ENCODE measurements at places on chromosomes 16 and 17. TPM values are rescaled to one million over a fixed set of nuclear protein-coding genes. Genes with fewer than 3 reads are reported as not detected.

DNA sequence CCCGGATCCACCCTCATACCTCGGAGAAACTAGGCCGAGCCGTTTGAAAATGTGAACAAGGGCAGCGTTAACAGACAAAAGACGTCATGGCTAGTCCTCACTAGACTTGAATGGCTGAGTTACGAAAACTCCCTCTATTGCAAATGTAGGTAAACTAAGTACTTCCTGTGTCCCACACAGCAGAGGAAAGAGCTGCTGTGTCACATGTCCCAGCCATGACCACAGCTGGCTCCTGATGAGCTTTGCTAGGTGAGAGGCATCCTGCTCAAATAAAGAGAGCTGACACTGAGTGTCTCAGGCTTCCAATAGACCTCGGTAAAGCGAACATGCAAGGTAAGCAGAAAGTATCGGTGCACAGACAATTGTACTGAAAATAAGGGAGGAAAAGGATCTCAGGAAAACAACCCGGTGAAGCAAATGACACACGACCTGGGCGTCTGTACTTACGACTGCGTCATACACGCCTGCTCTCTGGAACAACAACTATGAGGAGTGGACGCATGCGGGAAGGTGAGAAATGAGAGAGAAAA is 26.0 kb downstream of the TMEM204 start:
- peak; percentile 23 for ATAC-seq

- no peak for ATAC-seq
These were observed 24.4 kb upstream of the DNAJA2 start for GRCh38 chr16:46997844-46998243.

DNA sequence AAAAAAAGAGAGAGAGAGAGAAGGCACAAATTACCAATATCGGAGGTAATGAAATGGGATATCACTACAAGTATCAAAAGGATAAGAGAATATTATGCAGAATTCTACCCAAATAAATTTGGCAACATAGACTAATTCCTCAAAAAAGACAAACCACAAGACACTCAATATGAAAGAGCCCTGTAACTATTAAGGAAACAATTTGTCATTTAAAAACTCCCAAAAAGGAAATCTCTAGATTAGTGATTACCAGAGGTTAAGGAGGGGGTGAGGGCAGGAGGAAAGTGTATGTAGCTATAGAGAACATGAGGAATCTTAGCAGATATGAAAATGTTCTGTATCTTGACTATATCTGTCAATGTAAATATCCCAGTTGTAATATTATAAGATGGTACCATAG is 54.0 kb downstream of the CFDP1 start:
- ATAC-seq = no peak

DNA sequence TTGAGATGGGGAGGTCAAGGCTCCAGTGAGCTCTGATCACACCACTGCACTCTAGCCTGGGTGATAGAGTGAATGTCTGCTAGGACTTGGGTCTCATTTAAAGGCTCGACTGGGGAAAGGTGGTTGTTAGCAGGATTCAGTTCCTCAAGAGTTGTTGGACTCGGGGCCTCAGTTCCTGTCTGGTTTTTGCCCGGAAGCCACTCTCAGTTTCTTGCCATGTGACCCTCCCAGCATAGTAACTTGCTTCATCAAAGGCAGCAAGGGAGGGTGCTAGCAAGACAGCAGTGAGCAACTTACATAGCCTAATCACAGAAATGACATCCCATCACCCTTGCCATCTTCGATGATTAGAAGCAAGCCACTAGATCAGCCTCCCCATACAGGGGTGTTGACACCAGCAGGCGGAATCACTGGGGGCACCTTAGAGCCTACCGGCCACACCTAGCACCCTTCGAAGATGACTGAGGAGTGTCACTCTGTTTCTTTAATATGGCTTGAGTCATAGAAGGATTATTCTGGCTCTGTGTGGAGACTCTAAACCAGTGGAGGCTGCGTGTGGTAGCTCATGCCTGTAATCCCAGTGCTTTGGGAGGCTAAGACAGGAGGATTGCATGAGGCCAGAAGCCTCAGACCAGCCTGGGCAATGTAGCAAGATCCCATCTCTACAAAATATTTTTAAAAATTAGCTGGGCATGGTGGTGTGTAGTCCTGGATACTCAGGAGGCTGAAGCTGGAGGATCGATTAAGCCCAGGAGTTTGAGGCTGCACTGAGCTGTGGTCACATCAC is 13.2 kb upstream of the SCNN1B start:
- ATAC-seq = no peak

DNA sequence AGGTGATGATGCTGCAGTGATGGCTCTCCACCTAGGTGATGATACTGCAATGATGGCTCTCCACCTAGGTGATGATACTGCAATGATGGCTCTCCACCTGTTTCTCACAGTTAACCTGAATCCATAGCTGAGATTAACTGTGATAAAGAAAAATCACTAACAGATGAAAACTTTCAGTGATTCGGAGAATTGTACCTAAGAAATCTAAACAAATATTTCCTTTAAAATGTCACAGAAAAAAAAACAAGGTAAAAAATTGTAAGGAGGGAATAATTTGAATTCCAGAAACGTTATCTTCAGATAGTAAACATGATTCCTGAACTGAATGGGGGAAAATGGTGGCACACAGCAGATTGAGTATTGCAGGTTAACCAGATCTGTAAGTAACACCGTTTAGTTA is 113.4 kb downstream of the MAP2K4 start:
- no peak for ATAC-seq

DNA sequence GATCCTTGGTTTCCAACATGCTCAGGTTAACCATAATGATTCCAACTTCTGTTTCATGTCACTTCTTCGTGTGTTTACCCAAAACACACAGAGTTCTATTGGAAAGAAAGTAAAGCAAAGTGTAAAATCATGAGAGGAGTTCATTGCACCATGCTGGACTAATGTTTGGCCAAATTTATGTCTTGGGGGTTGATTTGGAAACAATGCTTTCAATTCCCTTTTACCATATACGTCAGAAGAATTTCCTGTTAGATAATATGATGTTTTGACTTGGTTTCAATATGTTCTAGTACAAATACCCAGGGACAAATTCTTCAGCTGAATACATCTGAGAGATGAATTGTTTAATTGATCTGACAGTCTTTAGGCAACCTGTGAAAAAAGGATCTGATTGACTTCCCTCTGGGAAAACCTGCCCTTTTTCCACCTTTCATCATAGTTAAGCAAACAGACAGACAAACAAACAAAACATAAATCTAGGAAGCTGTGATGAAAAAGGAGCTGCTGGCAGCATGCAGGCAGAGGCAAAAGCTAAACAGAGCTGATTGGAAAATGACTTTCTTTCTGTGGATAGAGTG is 26.0 kb upstream of the MPHOSPH6 start:
- peak; percentile 39 for ATAC-seq

DNA sequence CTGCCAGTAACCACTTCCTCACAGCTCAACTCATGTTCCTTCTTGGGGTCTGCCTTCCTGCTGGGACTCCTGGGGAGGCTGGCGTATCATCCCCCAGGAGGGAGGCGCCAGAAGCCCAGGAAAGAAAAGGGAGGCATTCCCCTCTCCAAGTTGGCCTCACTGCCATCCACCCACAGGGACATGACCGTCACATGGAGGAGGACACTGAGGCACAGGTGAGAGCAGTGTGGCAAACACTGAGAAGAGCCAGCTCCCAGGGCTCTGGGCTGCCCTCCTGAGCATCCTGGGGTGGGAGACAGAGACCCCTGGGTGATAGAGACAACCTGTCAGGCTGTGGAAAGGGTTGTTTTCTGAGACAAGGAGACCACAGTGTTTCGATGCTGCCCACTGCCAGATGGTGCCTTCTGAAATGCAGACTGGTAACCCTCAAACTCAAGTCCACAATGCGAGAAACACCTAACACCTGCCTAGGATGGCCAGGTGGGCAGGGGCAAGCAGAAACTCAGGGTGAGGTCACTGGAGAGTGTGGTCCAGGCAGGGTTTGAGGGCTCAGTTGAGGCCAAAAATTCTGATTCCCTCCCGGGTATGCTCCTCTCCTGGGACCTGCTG is 1722.1 kb downstream of the TP53TG3F start:
- no peak for ATAC-seq

GRCh38 chr17:70365091-70365583 is 195.8 kb downstream of the KCNJ2 start:
- ATAC-seq = no peak

- no peak for ATAC-seq
These were observed 127.1 kb upstream of the PLCG2 start for GRCh38 chr16:81651758-81652718.

DNA sequence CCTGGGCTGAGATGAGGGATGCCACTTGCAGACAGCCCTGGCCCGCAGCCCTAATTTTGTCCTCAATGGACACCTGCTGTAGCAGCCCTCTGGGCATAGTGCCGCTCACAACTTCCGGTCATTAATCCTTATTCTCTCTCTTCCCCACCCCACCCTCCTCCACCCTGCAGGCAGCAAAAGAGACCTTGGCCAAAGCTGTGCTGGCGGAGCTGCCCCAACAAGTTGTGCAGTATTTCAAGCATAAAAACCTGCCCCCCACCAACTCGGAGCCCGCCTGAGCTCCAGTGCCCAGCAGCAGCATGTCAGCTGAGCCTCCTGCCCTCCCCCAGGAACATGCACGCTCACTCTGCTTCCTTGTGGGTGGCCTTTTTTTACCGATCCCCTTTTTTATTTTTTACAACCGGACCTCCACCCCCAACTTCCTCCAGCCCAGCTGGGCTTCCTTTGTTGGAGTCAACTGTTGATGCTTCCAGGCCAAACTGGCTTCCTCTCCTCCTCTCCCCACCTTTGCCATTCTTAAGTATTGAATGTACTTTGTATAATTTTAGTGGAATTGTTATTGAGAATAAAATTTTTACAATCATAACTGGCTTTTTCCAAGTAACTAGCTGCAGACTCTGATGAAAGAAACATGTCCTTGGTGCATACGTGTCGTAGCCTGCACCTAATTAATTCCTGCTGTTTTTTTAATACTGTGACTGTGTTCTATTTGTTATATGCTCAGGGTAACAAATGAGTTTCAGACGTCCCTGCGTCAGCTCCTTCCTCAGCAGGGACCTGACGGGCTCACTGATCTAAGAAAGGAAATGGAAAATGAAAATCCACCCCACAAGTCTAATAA is 38.2 kb downstream of the PSME3IP1 start:
- peak; percentile 26 for ATAC-seq

DNA sequence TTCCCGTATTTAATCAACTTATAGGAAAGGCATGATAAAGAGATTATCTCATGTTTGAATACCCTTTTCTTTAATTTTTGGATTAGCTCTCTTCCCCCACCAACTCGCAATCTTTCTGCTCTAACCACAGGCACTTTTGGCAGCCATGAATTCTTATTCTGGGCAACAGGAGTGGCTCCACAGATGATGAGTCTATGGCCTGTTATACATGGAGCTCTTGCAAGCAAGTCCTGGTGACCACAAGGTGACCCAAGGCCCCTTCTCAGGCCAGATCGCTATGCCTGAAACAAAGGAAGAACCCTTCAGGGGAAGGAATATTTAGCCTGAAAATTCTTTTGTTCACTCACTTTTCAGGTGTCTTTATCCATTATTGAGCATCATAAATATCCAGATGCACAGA is 10.8 kb upstream of the ZNF267 start:
- ATAC-seq = no peak

GRCh38 chr17:82794781-82795482 is 43.1 kb downstream of the TBCD start:
- ATAC-seq = peak; percentile 42

DNA sequence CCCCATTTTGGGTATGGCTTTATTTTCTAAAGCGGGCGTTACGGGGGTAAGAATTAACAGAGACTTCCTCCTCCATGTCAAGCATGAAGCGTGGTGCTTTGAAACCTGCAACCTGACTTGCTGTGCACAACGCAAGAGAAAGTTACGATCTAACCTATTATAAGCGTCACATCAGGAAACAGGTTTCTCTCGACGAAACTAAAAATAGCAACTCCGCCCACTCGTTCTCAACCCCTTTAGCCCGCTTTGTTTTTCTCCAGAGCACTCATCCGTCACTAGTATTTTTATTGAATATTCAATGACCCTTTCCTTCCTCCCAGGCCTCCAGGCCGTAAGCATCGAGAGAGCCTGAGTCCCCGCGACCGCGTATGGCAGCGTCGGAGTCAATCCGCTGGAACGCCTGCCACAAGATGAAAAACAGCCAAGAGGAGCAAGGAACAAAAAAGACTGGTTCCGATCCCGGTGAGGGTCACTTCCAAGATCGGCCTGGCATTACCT is 555 bp downstream of the NUP88 start:
- ATAC-seq = no peak

Gene CXCL16
- total RNA-seq = 5.3 TPM

Gene PPY
- not detected for total RNA-seq

Gene ALDH3A1
- total RNA-seq = 18.8 TPM

Gene CACNG4
- total RNA-seq = 2.1 TPM

Measured in gastroesophageal sphincter (tissue), 4 donors.